ENCODE measurements at places on chromosomes 1 and 21. TPM values are rescaled to one million over a fixed set of nuclear protein-coding genes. Genes with fewer than 3 reads are reported as not detected.

Gene DNALI1
- 12.9 TPM for total RNA-seq

Gene ADGRB2
- total RNA-seq: 2.6 TPM

Gene NLRP3
- total RNA-seq: 1.5 TPM

DNA sequence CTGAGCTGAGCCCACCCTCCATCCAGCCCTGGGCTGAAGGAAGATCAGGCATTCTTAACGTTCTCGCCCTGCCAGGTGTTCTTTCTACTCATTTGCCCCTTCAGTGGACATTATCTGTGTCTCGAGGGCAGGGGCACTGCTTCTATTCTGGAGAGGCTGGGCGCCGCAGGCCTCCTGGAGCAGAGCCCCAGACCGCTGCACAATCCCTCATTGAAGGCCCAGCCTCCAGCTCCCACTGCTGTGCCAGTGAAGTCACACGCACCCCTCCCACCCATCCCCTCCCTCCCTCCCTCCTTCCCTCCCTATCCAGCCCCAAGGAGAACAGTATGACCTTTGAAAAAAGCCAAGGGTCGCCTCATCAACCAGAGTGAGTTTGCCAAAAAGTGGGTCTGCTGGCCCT is 76.7 kb downstream of the NFASC start:
- no peak for DNase-seq

Gene ENSA
- total RNA-seq: 178 TPM

DNA sequence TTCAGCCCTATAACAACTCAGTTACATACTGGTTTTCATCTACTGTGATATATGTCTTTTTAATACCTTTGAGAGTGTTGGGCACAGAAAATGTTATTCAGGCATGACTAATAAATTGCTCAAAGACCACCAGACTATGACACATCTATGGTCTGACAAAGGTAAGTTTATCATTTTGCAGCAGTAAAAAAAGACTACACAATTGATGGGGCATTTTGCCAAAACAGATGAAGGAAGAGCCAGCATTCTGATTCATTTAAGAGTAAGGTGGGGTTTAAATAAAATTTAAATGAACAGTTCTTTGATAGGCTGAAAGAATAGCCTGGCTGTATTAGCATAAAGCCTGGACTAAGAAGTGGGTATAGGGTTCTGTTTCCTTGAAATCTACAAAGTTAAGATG is 8.8 kb upstream of the RNPC3 start:
- no peak for DNase-seq

Gene ZNF683
- total RNA-seq: not detected

DNA sequence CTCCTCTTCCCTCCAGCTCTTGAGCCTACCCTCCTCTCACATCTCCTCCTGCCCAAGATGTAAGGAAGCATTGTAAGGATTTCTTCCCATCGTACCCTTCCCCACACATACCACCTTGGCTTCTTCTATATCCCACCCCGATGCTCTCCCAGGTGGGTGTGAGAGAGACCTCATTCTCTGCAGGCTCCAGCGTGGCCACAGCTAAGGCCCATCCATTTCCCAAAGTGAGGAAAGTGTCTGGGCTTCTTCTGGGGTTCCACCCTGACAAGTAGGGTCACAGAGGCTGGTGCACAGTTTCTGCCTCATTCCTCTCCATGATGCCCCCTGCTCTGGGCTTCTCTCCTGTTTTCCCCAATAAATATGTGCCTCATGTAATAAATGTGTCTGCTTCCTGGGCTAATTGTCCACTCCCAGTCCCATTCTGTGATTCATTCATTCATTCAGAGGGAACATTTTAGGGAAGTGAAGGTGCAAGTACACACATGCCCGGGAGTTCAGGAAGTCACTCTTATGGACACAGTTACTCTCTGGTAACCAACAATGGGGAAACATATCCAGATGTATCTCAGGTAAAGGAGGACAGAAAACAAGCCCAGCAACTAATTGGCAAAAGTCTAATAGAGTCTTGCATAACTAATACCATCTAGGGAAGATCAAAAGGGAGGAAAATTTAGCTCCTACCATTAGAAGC is 1.9 kb downstream of the SPRR4 start:
- no peak for DNase-seq

All from kidney epithelial cell (primary cell).